ENCODE measurements at places on chromosomes 7 and 10.
A peak's percentile ranks its signal among the peaks of the same experiment; 100 is the strongest.

DNA sequence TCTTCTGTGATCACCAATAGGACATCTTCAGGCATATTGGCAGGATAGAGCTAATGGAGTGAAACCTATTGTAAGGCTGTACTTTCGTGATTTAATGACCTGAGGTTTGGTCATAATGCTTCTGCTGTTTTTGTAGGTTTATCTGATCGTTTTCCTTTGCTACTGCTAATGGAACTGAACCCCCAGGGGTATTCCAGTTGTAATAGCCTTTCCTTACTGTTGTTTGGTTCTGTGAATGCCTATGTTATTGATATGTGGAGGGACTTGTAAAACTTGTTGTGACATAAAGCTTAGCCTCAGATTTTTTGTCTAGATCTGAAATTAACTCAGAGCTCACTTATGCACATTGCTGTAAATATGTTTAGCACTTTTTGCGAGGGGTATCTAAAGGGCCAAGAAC lies 10.9 kb upstream of the VWA2 start:
- DNase-seq, result no peak

- DNase-seq, result no peak
Observed at GRCh38 chr7:132666774-132667172, 90.5 kb upstream of the PLXNA4 start.

DNA sequence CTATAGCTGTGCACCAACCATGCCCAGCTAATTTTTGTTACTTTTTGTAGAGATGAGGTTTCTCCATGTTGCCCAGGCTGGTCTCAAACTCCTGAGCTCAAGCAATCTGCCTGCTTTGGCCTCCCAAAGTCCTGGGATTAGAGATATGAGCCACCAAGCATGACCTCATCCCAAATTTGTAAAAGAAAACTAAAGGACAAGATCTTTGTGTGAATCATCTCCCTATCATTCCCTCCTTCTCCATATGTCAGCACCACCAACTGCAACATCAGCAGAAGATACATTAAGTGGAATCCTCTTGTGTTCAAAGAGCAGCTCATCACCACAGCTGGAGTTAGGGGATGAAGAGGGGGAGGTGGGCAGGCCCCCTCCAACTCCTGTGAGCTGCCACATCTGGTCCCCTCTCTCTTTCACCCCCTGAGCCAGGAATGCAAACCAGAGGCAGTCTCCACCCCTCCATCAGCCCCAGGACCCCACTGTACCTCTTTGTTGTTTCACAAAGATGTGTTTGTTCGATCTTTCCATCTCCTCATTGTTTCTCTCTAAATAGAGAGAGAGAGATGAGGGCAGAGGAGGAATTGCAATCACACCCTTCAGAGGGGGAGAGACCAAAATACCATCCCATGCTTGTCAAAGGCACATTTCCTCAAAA lies 47.3 kb upstream of the PIP4K2A start:
- DNase-seq, result no peak

DNA sequence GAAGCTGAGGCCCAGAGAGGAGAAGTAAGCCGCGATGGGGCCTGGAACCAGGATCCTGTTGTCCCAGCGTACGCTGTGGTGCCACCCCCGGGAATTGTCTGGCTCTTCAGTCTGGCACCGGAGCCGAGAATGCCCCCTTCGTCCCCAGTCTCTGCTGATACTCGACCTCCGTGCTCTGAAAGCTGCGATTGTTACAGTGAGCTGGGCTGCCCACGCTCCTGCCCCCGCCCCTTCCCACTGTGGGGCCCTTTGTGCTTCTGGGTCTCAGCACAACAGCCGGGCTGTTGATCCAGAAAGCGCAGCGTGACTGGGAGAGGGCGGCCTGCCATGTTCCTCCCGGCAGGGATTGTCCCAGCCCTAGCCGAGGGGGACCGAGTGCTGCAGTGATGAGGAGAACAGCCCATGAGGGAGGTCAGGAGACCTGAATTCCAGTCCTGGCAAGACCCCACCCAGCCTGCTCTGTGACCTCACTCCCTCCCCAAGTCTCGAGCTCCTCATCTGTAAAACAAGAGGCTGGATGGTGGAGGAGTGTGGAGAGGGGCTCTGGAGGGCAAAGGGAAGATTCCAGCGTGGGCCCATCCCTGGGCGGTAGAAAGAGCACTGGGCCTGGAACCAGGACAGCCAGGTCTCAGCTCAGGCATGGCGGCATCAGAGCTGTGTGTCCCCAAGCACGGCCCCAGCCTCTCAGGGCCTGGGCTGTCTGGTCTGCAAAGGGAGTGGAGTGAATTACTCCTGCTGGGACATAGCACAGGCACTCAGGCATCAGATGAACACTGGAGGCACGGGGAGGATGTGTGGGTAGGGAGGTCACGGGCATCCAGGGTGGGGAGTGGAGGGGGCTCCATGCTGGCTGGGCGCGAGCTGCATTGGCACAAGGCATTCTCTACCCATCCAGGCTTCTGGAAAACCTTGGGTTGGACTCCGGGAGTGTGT lies 43.6 kb downstream of the TSPAN15 start:
- DNase-seq, result no peak

- DNase-seq, result no peak
Observed at GRCh38 chr10:14585287-14586193, 189.2 kb downstream of the FAM107B start.

GRCh38 chr7:19491371-19491770 lies 217.5 kb downstream of the POLR1F start:
- no peak for DNase-seq

DNA sequence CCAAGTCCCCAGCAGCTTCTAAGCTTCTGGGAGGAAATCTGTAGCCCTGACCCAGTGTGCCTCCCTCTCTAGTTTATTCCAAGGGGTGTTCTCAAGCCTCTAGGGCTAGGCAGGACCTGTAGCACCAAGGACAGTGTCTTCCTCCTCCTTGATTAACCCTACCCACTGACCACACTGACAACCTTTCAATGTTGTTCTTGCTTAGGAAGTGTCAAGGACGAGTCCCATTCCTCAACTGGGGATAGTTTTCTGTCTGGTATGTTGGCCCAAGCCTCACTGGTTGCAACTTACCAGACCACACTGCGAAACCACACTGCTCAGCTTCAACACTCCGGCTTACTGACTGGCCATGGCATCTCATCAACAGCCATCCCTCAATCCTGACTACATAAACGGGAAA lies 100.0 kb downstream of the RNF216 start:
- DNase-seq, result no peak

DNA sequence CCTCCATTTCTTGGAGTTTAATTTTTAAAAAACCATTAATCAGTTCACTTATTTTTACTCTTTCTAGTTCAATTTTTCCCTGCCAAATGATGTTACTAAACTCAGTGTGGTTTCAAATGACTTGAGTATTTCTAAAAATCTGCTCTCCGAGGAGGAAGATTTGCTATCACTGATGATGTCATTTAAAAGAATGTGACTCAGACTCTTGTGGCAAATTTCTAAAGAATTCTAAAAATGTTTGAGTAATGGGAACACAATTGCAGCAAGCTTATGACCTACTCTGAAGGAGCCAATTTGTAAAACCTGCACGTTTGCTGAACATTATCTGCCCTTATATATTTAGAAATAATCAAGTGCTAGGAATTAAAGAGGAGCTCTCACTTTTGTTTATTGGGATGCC lies 88.6 kb downstream of the SPAG6 start:
- no peak for DNase-seq

GRCh38 chr10:34911661-34912205 lies 96.6 kb upstream of the PARD3 start:
- DNase-seq, result no peak

GRCh38 chr10:111756217-111757061 lies 427.1 kb downstream of the GPAM start:
- peak; percentile 20 for DNase-seq

DNA sequence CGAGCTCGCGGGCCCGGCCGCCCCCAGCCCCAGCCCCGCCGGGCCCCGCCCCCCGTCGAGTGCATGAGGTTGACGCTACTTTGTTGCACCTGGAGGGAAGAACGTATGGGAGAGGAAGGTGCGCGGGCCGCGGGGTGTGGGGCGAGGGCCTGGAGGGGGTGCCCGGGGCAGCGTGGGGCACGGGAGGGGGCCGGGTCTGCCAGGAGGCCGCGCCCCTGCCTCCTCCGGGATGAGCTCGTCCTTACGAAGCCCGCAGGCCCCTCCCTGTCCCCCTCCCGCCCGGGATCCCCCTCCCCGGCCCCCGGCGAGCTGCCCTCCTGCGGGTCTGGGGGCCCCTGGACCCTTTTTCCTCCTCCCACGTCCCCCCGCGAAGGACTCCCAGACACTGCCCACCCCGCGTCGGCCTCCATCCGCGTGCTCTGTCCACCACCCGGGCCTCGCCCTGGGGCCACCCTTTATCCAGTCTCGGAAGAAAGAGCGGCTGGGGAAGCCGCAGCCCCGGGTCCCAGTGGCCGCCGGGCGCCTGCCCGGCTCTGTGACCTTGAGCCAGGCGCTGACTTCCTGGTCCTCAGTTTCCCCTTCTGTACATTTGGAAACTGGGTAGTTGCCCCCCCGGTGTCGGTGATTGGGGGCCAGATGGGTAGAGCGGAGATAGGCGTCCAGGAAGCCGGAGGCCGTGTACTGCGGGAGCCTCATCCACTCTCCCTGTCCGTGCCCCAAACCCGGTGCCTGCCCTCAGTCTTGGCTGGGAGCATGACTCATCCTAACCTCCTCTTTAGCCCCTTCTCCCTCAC lies 521 bp downstream of the LIMK1 start:
- DNase-seq, result peak; percentile 82

DNA sequence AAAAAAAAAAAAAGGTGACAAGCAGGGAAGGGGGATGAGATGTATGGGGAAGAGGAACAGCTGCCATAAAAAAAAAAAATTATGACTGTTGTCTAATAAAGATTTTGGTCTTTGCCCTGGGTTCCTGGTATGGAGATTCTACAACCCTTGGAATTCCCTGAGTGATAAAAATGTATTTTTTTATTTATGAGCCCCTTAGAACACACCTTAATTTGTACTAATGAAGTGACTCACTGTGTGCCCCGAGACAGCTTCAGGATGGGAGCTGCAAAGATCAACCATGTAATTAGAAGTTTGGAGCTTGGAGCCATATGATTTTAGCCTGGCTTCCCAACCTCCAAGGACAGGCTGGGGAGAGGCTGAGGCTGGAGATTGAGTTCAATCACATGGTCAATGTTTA lies 69.7 kb downstream of the NHLRC2 start:
- DNase-seq, result no peak

DNA sequence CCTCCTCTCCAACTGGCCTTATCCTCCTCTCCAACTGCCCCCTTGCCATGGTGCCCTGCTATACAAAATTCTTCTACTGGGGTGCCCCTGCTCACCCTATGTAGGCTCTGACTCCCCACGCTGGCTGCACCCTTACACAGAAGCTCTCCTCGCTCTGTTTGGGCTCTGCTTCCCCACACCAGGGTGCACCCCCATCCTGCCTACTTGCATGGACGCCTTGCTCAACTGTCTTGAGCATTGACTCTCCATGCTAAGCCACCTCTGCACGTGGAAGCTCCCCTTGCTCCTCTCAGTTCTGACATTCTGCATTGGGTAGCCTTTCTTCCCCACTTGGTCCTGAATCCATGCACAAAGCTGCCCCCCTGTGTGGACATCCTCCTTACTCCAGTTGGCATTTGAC lies 231.1 kb downstream of the GFRA1 start:
- no peak for DNase-seq

DNA sequence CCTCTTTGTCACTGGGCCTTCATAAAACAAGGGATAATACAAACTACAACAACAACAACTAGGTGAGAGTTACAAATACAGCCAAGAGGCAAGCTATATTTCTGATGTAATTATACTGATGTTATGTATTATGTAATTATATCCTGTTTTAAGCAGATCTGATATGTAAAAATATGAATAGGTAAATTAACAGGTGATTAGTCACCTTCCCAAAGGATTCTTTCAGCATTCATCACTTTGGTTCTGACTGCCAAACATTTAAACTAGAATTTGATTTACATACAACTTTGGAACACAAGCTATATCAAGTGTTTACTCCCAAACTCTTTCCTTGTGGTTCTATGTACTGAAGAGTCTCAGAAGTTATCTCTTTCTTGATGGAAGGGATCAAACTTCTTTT lies 53.7 kb downstream of the BEND7 start:
- no peak for DNase-seq

GRCh38 chr7:32204361-32205018 lies 134.3 kb upstream of the PDE1C start:
- DNase-seq, result no peak

DNA sequence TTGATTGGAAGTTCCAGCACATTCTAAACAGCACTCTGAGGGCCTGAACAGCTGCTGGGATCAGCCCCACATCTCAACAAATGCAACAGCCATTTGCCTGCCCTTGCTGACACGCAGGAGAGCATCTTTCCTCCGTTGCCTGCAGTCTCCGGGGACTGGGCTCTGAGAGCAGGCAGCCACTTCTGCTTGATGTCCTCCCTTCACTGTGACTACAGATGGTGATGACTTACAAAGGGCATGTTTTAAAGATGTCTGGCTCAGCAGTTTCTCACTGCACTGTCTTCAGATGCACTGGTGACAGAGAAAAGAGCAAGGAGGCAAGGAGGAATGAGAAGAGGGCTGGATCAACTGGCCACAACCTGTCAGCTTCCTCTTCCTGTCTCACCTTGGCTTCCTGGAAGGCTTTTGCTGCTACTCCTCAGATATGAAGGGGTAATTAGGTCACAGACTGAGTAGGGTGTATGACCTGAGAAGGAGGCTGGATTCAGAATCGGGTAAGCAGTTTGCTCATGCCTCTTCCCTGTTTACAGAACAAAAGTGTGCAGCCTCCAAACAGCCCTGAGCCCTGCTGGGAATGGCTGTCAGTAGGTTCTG lies 143.5 kb upstream of the GHITM start:
- no peak for DNase-seq

GRCh38 chr7:76259124-76260093 lies 43.1 kb upstream of the HSPB1 start:
- DNase-seq, result no peak

GRCh38 chr7:19442016-19442785 lies 266.6 kb downstream of the POLR1F start:
- no peak for DNase-seq

- DNase-seq, result no peak
Observed at GRCh38 chr10:129223363-129223762, 243.7 kb upstream of the MGMT start.

- DNase-seq, result no peak
Observed at GRCh38 chr7:132379292-132379691, 197.0 kb downstream of the PLXNA4 start.

- DNase-seq, result peak; percentile 64
Observed at GRCh38 chr10:102918817-102919245, 737 bp downstream of the CNNM2 start.
